ENCODE measurements at places on chromosomes 7 and 10.
A peak's percentile ranks its signal among the peaks of the same experiment; 100 is the strongest.

DNA sequence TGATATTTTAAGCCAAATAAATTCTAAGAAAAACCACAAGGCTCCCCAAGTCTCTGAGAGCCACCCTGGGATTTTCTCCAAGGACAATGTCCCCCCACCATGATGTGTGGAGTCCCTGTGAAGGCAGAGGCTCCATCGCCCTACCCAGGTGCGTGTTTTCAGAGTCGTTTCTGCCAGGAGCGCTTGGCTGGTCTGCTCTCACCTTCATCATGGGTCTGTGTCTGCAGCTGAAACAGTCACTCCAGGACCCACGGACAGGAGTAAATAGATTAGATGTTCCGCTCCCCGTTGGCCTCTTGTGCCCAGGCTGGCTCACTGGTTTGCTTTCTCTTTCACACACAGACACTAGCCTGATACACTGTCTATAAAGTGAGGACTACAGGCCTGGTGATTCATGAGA lies 217.5 kb downstream of the SFMBT2 start:
- DNase-seq = no peak

GRCh38 chr10:117500456-117500855 lies 42.1 kb upstream of the EMX2 start:
- no peak for DNase-seq

- DNase-seq = peak; percentile 37
Observed at GRCh38 chr10:74453169-74453568, 302.1 kb downstream of the ADK start.

GRCh38 chr10:62527019-62527827 lies 153.1 kb downstream of the ZNF365 start:
- no peak for DNase-seq

GRCh38 chr7:48305661-48306060 lies 134.4 kb downstream of the ABCA13 start:
- DNase-seq = no peak

DNA sequence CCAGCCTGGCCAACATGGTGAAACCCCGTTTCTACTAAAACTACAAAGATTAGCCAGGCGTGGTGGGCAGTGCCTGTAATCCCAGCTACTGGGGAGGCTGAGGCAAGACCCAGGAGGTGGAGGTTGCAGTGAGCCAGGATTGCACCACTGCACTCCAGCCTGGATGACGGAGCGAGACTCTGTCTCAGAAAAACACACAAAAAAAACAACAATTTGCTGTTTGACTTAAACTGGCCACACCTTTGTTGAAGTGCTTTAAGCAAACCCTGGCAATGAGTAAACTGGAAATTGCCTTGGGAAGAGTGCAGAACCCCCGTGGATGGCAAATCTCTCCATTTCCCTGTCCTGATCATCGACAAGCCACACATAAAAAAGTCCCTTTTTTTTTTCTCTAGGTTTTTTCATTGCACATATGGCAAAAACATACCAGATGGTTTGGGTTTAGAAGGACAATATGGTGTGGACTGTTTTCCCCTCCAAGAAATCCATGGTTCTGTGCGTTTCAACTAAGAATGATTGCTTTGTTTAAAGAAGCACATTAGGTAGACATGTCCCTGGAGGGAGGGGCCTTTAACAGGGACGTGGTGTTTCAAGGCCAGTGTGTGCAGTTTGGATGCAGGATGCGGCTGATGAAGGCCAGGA lies 76.9 kb downstream of the NRP1 start:
- DNase-seq = no peak

GRCh38 chr10:130554701-130555410 lies 418.7 kb downstream of the GLRX3 start:
- no peak for DNase-seq

- DNase-seq = no peak
Observed at GRCh38 chr10:2335626-2336025, 598.3 kb upstream of the ADARB2 start.

GRCh38 chr7:37675749-37676148 lies 7.8 kb upstream of the GPR141 start:
- no peak for DNase-seq

DNA sequence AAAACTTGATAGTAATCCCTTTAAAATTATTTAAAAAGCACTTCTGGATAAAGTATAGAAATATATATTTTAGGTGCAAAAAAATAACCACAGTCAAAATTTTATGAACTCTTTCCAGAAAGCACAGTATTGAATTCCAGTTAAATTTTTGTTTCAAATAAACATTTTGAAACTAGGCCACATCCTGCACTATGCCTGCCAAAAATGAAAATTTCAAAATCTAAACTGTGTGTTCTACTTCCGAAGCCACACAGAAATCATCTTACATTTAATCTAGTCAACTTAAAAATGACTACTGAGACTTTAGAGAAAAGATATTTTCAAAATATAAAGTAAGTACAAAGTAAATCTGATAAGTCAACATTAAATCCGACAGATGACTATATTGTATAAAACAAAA lies 50.0 kb downstream of the MAGI2 start:
- no peak for DNase-seq

DNA sequence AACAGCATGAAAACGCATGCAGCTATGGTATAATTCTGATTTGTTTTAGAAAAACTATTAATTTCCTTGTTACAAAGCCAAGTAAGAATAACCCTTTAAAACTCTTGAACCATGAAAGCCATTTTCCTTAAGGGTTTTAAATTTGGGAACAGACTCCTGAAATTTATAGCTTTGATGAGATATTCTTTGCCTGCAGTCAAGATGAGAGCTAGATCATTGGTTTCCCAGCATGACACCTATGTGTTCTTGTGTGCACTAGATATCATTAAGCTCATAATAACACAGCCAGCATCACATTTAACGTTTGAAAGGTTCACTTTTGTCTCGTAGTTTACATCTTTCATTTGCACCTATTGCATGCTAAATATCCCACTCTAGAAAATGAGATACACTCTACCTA lies 202.2 kb downstream of the PHF14 start:
- no peak for DNase-seq

DNA sequence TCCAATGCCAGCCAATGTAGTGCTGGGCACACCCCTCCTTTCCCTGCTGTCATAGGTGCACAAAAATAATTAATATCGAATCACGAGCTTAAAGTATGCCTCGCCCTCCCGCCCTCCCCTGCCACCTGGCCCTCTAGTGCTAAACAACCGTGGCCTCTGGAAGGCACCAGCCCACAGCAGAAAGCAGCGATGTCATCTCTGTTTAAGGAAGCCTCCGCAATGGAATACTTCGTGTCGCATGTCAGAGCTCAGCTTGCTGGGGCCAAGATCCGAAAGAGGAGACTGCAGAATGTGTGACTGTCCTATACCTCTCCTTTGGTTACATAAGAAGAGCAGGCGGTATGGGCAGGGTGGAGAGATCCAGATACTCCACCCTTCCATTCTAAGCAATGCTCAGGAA lies 71.5 kb downstream of the RHOBTB1 start:
- DNase-seq = no peak

DNA sequence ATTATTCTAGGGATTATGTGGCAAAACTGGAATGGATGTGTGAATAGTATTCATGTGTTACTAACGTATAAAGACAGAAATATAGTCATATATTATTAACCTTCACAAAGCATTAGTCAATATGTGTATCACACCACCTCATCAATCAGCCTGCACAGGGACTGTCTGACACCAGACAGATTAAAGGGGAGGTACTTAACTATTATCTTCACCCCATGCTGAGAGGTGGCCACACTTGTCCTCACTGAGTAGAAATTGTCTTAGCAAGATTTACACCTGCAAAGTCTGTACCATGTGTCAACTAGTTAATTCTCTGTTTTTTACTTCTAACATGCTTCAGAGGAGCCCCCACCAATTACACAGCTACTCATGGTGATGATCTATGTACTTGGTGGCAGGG lies 146.3 kb upstream of the LRGUK start:
- no peak for DNase-seq

GRCh38 chr7:112411186-112411795 lies 39.0 kb upstream of the IFRD1 start:
- DNase-seq = no peak

GRCh38 chr10:50619166-50619565 lies 4.6 kb downstream of the SGMS1 start:
- no peak for DNase-seq

DNA sequence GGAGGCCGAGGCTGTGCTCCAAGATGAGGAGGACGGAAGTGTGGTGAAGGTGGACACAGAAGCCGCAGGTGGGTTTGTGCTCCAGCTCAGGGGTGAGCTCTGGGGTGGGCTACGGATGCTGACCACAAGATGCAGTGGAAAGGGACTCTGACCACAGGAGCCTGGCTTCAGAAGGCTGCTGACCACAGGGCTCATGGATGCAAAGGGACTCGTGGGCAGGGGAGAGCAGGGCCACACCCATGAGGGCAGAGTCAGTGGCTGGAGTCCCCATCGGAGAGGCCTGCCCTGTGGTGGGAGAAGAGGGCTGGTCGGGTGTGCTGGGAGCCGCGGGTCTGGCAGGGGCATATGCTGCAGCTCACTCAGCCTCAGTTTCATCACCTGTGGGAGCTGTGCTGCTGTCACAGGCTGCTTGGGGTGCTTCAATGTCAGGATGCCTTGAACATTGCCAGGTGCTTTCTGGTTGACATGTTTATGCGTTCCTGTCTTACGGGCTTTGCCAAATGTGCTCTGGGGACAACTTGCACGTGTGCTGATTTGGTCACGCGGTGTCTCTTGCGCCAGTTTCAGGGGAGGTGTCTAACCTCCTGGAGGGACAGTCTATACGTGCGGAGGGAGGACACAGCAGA lies 13.7 kb downstream of the SCART1 start:
- no peak for DNase-seq

DNA sequence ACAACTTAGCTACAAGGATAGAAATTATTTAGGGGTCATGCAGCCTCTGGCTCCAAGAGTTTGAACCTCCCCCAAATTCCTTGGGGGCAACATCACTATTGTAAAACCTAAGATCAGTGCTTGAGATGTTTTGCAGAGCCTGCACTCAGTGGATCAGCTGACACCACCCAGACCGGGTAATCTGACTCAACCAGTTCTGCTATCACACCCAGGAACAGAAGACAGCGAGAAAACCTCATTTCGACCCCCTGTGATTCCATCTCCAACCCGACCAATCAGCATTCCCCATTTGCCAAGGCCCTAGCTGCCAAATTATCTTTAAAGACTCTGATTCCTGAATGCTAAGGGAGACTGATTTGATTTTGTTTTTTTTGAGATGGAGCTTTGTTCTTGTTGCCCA lies 5.2 kb downstream of the TACR2 start:
- no peak for DNase-seq

DNA sequence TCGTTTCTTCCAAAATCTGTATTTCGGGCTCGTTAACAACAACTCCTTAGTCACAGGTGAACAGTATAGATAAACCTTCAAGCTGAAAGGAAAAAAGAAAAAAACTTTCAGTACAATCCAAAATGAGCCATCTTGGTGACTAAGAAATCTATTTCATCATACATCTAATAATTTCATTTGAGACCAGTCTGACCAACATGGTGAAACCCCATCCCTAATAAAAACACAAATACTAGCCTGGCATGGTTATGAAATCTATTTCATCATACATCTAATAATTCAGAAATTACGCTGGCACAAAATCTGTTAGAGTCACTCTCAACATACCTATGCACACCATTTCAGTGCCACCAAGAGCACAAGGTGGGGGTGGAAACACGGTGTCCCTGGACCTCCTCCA lies 8.8 kb downstream of the DCLRE1C start:
- DNase-seq = no peak

- DNase-seq = no peak
Observed at GRCh38 chr7:36370046-36370445, 19.6 kb upstream of the ANLN start.

DNA sequence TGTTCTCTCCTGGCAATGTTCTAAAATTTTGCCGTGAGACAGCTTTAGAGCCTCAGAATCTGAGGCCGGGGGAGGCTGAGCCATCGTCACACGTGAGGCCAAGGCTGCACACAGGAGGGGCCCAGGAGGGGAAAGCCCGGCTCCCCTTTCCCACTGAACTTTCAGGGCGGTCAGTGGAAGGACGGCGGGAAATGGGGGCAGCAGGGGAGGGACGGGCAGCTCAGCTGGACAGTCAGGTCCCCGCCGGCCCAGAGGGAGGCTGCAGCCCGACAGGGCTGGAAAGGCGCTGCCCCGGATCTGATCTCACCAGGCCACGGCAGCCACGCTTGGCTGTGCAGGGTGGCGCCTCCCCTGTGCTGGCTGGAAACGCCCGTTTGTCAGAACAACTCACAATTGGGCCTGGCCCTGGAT lies 43.3 kb upstream of the ADGRA1 start:
- no peak for DNase-seq

GRCh38 chr10:22500656-22501340 lies 155.5 kb downstream of the SPAG6 start:
- DNase-seq = no peak

DNA sequence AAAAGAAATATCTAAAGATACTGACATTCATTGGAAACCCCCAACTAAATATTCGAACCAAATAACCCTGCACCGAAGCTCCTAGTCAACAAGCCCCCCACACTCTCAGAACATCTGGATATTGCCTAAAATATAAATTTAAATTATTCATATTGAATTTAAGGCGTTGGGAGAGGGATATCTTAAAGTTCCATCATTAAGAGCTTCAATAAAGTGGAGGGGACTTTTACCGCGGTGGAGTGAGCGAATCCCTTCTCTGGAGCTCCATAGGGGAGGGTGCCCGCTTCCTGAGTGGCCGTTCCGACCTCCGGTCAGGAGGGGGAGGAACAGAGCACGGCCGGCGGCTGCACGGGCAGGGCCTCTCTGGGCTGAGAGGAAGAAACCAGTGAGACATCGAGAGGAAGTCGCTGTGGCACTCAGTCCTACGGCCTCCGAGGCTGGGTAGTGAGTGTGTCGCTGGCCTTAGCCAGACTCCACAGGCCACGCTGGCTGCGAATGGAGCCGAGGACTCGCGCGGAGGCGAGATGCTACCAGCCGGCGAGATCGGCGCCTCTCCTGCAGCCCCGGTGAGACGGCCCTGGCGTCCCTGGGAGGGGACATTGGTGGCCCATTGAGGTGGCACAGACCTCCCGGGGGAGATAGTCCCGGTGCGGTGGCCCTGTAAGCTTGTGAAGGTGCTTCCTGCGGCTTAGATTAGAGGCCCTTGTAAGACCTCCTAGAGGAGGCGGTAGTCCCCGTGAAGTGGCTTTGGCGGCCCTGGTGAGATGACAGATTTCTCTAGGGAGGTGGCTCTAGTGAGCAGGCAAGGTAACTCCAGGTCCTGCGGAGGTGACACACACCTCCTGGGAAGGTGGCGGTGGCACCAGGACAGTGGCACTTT lies at the start of gene RINT1:
TSS of gene RINT1 (plus strand) at position 410 of the 880 bp plus-strand sequence. CDS start at position 525, 115 bp downstream.
- DNase-seq = peak; percentile 89

GRCh38 chr7:133052401-133052756 lies 29.5 kb downstream of the CHCHD3 start:
- DNase-seq = no peak

Data from NCI-H774 (cell line).